ENCODE measurements at places on chromosomes 2 and 18.

- DNase-seq: no peak
Measured at GRCh38 chr2:59540864-59541263, 1012.6 kb downstream of the BCL11A start.

GRCh38 chr2:944693-945092, 6.0 kb upstream of the SNTG2 start:
- DNase-seq: no peak

- no peak for DNase-seq
Measured at GRCh38 chr2:12259493-12259892, 457.2 kb upstream of the TRIB2 start.

DNA sequence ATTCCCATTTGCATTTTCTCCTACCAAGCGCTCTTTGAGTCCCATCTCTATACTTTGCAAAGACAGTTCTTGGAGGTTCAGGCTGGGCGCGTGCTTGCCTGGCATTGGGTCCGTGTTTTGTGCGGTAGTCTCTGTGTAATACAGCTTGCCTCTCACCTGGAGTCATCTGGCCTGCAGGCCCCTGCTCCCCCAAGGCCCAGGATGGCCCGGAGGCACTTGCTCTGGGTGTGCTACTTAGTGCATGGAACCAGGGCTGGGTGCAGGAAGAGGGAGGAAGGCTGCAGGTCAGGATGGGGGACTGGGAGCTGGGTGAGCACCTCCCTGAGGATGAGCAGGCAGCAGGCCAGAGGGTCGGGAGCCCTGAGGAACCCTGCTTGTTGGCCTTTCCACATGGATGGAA, 220.9 kb downstream of the LDLRAD4 start:
- no peak for DNase-seq

DNA sequence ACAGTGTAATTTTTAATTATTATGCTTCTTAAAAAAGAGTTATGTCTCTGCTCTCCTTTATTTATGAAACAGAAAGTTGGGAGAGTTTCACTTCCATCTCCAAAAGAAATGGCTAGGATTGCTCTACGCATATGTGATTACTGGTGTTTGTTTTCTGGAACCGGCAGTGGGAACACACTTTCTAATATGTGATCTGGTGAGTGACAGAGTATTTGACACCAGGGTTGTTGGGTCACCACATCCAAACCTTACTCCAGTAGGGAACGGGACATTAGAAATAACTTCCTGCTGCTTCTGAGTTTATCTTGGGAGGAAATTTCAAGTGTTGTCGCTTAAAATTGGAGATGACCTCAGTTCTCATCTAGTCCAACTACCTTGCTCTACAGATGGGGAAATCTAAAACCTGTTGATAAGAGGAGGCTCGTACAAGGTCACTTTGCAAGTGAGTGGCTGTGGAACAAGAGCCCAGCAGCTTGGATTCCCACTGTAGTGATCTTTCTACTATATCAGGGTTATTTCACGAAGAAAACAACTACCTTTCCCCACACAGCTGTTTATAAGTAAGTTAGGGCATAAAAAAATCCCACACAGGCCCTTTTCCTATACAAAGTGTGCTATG, 108.5 kb downstream of the TTC32 start:
- no peak for DNase-seq

DNA sequence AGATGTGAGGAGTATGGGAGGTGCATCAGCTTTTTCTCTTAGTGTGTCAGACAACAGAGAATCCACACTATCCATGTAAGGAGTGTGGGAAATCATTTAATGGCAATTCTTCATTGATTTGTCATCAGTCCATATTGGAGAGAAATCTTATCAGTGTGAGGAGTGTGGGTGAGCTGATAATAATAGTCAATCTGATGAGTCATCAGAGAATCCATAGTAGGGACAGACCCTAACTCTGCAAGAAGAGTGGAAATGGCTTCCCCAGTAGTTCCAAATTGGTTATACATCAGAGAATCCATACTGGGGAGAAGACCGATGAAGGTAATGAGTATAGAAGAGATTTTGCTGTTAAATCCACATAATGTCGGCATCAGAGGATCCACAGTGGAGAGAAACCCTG, 150.5 kb upstream of the THUMPD2 start:
- no peak for DNase-seq

GRCh38 chr2:99984799-99985515, 157.4 kb downstream of the AFF3 start:
- no peak for DNase-seq

DNA sequence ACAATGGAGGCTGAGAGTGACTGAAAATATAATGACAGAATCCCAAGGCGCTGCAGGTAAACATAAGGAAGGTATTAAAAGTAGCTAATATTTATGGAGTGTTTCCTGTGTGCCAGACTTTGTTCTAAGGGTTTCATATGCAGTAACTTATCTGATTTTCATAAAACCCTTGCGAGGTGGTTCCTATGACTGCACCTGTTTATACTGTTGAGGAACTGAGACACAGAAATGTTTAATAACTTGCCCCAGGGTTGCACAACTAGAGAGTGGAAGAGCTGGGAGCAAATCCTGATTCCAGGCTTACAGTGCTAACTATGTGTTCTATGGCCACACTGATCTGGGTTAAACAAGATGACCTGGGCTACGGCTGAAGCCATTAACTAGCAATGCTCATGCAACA, 2.4 kb downstream of the SP110 start:
- no peak for DNase-seq

DNA sequence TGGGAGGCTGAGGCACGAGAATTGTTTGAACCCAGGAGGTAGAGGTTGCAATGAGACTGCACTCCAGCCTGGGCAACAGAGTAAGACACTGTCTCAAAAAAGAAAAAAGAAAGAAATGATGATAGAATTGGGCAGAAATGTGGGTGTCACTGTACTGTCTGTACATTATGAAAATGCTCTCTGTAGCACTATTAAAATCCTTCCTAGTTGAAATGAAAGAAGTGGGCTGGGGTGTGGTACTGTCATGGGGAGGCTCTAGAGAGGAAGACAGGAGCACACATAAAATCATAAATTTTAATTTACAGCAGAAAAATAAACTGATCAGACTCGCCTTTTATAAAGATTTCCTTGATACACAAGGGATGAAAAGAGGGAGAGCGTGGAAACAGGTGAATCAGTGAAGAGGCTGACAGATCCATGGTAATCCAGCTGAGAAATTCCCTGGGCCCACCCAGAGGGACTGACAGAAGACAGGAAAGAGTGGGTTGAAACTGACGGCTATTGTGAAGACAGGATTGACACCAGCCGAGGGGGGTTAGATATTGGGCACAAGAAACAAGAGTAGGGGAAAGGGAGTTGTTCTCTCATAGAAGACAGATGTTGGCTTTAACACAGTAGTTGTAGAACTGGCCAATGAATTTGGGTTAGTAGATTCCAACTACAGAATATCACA, 96.4 kb upstream of the ATL2 start:
- no peak for DNase-seq

- DNase-seq: no peak
Measured at GRCh38 chr2:138029276-138029675, 65.0 kb downstream of the HNMT start.

DNA sequence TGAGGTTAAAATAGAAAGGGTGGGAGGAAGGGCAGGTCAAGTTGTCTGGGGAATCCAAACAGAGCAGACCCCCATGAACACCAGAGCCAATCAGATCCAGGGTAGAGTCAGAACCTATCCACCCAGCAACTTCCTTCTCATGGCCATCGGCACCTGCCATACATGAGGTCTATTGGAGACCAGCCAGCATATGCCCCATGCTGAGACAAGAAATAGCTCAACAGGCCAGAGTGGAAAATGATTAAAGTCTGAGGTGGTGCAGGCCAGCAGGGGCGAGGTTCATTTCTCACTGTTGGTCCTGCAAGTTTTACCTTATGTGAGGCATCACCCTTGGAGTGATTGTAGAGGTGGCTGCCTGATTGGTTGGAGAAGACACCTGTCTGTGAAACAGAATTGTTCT, 89.2 kb downstream of the LONRF2 start:
- no peak for DNase-seq

GRCh38 chr2:217440000-217440399, 562.8 kb downstream of the TNS1 start:
- no peak for DNase-seq

DNA sequence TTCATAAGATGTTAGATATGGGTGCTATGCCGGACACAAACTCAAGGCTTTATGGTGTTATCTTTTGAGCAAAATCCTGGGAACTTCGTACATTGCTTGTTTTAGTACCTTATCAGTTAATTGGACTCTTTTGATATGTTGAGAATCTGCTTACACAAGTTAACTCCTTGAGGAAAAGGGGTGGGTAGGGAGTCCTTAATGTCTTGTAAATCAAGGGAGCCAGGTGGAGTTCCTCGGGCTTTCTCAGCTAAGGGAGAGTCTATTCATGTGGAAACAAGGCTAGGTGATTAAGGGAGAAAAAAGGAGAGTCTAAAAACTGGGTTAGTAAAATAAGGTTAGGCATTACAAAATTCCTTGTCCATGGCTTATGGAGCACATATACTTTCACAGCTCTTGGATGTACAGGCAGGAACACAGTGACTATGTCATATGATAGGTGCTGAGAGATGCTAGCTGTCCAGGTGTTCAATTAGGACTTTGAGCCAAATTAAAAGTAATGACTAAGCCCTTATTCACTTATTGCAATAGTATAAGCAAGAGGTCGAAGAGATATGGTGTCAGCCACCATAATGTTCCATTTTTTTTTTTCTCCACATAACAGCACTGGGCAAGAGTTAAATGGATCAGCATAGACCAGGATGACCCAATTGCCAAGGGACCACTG, 59.5 kb upstream of the DYNAP start:
- no peak for DNase-seq

DNA sequence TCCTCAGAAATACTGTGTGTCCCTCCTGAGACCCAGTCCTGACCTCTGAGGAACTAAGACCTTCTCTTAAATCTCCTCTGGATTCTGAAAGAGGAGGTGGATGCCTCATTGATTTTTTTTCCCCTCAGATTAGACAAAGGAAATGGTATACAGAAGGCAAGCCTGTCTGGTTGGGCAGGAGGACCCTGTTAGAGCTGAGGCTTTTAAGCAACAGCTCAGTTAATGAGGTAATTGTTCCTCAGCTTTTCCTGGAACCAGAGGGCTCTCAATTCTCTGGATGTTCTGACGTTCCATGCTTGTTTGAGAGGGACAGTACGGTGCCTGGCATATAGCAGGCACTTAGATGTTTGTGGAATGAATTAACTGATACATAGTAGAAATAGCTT, 61.7 kb upstream of the MCFD2 start:
- DNase-seq: no peak

GRCh38 chr2:72012886-72013574, 134.6 kb downstream of the CYP26B1 start:
- no peak for DNase-seq

- peak; percentile 37 for DNase-seq
Measured at GRCh38 chr2:119407430-119408220, 24.0 kb upstream of the TMEM37 start.

DNA sequence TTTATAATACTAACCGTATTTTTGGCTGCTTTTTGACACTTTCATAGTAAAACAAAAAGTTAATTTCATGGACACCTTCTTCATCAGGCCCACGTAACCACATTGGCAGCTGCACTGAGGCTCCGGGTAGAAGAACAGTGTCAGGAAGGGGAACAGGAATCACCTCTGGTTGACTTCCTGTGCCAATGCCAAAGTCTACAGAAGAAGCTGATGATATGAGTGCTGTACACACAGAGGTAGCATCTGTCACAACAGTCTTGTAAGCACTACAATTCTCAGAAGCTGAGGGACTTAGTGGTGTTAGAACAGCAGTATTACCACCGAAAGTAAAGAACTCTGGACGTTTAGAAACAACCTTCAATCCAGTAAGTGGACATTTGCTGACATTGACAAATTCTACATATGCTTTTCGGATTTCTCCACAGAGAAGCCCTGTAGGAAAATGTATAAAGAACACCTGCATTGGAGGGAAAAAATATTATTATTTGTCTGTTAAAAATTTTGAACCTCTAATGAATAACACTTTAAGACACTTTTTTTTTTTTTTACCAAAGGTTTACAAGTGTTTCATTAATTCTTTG, 85.3 kb downstream of the TRAPPC8 start:
- no peak for DNase-seq

DNA sequence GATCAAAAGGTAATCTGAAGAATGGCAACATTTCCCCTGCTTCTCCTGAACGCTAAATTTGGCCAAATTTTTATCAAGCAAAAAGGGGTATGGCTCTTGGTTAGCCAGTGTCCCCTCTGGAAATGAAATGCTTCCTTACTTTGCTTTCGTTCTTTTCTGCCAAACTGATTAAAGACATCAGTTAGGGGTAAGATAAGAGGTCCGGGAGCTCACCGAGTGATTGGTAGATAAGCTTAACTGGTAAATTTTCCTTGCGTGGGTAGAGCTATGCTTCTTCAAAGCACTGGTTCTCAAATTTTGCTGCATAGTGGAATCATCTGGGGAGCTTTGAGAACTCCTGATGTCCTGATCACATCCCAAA, 62.7 kb upstream of the MAPRE2 start:
- DNase-seq: peak; percentile 9

GRCh38 chr2:219881851-219882250, 254.4 kb downstream of the SLC4A3 start:
- DNase-seq: no peak

DNA sequence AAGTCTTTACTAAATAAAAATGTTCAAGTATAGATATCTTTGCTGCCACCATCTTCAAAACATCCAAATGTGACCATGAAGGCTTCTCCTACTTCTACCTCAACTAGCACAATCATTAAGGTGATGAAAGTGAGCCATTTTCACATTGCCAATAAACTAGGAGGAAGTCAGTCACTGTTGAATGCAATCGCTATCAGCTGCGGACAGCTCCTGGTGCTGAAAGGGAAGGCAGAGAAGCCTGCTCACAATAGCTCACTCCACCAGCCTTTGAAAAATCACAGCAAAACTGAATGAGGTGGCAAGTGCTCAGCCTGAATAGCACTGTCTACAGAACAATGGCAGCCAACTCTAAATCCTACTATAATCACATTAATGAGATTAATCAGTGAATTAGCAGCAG, 2.2 kb downstream of the MYT1L start:
- DNase-seq: no peak

All from stimulated activated CD4-positive, alpha-beta T cell treated with anti-CD3 and anti-CD28 coated beads, Interleukin-12 subunit alpha, Interleukin-12 subunit beta, amount 100 ng/mL, for 48 hours (primary cell).